ENCODE measurements at places on chromosomes 3 and 15.

DNA sequence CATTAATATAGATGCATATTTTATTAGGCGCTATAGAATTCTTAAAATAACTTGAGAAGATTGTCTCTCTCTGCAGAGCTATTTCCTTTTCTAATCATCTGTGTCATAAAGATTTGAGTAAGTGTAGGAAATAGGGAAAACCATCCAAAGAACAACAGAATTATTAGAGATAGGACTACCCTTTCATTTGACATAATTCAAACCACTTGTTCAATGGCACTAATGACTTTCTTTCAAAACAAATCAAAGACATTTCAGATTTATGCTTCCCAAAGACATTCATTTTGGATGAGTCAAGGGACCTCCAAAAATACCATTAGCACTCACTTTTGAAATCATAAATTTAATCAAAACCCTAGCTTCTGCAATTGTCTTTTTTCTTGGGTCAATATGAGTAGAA is 29.5 kb downstream of the PRICKLE2 start:
- no peak for DNase-seq

DNA sequence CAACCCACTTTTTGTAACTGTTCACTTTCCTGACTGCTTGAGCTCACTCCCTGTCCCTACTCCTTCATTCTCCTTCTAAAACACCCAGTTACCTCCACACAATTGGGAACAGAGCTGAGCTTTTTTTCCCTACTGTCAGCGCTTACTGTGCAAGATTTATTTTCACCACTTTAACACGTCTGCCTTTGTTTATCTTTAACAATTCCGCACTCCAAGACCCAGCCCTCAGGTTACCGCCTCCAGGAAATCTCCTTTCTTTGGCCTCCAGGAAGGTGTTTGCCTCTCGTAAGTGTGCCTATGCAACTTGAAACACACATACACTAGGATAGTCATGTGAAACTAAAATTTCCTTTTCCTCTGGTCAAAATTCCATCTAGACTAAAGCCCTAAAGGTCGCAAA is 271.9 kb upstream of the TPRG1 start:
- DNase-seq, result no peak

GRCh38 chr3:126524429-126524988 is 554 bp downstream of the CHST13 start:
- DNase-seq, result no peak

GRCh38 chr15:57079446-57079845 is 161.0 kb downstream of the TCF12 start:
- no peak for DNase-seq

DNA sequence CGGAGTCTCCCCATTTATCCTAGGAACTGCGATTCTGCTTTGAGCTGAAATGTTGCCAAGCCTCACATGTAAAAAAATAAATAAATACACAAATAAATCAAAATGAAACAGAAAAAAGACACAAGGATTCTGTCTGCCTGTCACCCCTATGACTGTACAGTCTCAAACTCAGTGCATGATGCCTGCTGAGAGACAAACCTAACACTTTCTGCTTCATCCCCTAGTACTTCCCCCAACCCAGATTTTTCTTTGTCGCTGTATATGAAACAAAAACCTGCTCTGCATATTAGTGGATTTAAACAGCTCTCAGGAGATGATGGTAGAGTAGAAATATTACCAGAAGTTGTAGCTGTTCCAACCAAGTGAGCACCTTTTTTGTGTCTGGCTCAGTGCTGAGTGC is 530.7 kb upstream of the CFAP20DC start:
- DNase-seq, result no peak

DNA sequence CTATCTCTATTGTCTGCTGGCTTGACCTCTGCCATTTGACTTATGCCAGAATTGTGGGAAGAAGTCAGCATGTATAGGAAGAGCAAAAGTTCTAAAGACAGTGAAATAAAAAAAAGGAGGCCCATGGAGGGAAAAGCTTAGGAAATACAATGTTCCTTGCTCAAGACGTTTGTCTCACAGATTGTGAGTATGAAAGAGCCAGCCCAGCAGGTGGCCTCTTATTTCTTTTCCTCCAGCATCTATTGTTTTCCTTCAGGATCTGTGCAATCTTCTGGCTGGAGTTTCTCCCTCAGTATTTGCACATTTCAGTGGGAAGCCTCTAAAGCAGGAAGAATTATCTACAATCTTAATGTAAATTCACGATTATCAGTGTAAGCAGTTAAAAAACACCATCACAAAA is 43.7 kb downstream of the ZDHHC3 start:
- no peak for DNase-seq

- no peak for DNase-seq
Observed at GRCh38 chr15:80870893-80871292, 91.7 kb downstream of the CEMIP start.

Data from activated CD4-positive, CD25-positive, alpha-beta regulatory T cell treated with anti-CD3 and anti-CD28 coated beads, Interleukin-2, amount 50 U/mL, for 72 hours (primary cell).